AG04450 (cell line): ENCODE measurements at places on chromosomes 5 and 9.

GRCh38 chr5:169979871-169980270 lies 424 bp downstream of the INSYN2B start:
- DNase-seq: no peak

DNA sequence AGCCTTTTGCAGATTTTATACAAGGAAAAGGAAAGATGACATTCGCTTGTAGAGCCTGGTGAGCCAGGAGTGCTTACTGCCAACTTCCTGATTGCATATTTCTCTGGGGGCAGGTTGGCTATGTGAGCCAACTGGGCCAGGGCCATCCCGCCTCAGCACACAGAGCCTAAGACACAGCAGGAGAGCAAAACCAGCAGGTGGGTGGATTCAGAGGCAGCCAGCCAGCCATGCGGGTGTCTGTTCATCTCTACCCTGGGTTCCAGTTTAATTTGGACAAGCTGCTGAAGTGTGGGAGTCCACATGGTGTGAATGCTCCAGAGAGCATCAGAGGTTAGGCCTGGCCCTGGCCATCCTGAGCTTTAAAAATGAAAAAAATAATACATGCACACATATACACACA lies 291.4 kb downstream of the ARHGEF28 start:
- DNase-seq: no peak

DNA sequence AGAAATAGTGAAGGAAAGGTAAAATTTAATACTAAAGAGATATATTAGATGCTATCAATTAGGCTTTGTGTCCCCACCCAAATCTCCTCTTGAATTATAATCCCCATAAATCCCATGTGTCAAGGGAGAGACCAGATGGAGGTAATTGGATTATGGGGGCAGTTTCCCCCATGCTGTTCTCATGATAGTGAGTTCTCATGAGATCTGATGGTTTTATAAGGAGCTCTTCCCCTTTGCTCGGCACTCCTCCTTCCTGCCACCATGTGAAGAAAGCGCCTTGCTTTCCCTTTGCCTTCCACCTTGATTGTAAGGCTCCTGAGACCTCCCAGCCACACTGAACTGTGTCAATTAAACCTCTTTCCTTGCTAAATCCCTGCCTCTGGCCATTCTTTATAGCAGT lies 697.0 kb upstream of the RGMB start:
- DNase-seq: no peak

GRCh38 chr5:59615272-59615671 lies 278.3 kb downstream of the PDE4D start:
- no peak for DNase-seq

DNA sequence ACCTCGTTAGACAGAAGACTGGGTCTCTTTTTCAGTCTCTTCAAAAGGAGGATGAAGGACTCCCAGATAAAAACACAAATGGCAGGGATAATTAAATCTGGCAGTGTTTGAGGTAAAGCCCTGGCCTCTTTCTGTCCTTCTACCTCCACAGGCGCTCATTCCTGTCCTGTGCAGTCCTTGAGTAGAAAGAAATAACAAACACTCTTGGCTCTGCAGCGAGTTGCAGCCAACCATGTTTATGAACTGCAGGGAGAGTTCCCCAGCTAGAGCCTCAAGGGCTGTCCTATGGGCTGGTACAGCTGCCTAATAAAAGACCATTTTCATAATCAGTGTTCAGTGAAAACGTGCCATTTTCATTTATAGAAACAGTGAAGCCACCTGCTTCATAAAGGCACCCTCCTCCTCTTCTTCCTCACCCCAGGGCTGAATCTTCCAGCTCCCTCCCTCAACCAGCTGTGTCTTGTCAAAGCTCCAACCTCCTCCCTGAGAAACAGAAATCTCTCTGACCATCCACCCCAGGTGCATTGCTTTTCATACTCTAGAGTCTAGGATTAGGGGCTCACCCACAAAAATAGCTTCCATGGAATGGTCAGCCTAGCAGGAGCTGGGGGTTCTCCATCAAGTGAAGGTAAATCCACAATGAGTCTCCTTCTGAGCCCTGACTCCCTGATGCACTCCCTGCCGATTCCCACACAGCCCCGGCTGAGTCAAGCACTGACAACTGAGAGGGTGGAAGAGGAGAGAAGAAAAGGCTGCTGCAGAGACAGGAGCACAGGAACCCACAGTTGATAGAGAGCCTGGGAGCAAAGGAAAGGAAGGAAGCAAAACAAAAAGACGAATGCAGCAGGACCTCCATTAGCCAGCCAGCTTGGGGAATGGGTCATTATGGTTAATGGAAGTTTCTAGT lies 150.7 kb downstream of the CMYA5 start:
- no peak for DNase-seq

- DNase-seq: no peak
Measured at GRCh38 chr5:103908336-103909080, 345.9 kb upstream of the NUDT12 start.
